ENCODE measurements at places on chromosomes 6 and 20. TPM values are rescaled to one million over a fixed set of nuclear protein-coding genes. Genes with fewer than 3 reads are reported as not detected.

DNA sequence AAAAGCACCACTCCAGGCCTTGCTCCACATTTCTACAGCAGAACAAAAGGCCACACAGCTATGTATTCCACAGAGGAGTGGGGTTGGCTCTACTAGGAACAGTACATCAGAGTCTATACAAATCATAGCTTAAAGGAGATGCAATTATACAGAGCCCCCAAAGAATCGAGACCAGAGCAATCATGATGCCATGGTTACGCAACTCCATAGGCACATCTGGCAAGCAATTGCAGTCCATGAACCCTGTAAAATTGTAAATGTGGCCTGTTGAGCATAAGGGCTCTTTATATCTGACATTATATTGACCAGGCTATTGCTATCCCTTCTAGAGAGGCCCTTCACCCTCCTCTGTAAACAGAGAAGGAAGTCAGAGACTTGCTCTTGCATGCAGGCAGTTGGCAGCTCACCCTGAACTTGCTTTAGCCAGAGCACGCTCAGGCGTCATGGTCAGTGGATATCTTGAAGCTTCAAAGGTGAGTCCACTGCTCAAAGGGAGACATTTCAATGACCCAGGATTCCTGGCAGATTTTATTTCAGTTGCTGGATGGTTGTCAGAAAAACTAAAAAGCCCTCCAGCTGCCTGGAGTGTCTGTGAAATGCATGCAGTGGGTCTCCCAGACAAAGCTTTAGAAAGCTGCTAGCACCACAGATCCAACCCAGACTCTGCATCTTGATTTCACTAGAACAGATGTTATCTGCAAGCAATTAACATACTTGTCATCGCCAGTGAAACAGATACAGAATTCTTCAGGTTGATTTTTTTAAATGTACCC is 357.2 kb downstream of the CENPW start:
- no peak for DNase-seq

Gene TGM3
- not detected for total RNA-seq

GRCh38 chr20:56628873-56629463 is at the start of gene TFAP2C:
Gene TFAP2C, plus strand, starts transcription at chr20:56629306. Its CDS starts 239 bp downstream, at chr20:56629545.
- DNase-seq = peak; percentile 67

DNA sequence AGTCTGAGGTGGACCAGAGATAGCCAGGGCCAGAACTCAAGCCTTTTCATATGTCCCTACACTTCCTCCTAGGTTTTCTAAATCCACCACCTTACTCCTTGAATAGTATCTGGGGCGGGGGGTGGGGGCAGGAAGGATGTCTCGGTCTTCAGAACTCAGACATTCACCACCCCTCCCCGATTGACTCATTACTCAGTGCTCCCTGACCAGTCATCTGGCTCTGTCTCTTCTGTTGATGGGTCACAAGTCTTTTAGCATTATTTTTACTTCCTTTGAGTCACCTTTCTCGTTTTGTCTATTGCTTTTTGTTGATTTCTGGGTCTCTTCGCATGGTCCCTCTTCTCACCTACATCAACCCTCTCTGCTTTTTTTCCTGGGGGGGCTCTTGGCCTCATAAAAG is 23.3 kb downstream of the NOX3 start:
- no peak for DNase-seq

GRCh38 chr6:16966791-16967469 is 134.9 kb upstream of the STMND1 start:
- DNase-seq = no peak

GRCh38 chr6:27624694-27625262 is 151.9 kb upstream of the ZNF184 start:
- no peak for DNase-seq

DNA sequence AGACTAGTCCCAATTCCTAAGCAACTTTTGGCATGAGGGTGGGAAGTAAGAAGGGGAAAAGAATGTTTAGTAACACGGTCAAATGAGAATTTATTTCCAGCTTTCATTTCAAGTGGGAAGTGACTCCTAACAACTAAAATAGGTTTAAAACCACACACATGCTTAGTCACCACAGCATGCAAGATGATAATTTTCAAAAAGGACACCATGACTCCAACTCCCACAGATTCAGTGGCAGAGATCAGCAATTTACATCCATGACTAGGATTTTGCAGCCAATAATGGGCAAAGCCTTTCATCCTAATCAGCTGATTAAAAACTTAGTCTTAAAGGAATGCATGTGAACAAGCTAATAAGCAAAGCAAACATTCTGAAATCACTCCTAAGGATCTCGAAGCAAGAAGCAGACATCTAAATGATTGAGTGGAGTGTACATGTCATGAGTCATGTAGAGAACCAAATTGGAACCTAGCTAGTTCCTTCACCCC is 48.1 kb upstream of the GCLC start:
- no peak for DNase-seq

DNA sequence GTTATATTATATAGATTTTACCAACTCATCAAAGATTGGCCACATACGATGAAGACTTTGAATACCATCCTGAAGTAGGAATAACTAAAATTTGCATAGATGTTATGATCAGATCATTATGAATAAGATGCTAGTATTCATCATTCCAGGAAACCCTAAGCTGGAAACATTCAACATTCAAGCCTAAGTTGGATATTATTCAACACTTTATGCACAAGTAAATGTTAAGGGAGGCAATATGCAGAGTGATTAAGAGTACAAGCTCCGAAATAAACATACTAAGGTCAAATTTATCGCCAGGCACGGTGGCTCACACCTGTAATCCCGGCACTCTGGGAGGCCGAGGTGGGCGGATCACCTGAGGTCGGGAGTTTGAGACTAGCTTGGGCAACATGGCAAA is 30.4 kb downstream of the NSFL1C start:
- no peak for DNase-seq

- DNase-seq = peak; percentile 96
These were observed at the start of gene MAFB for GRCh38 chr20:40689100-40689942. Gene MAFB, minus strand, starts transcription at chr20:40689236. Its CDS starts 386 bp downstream, at chr20:40688850.

Data from sciatic nerve (tissue), 2 donors.